COR-L47 (cell line): ENCODE measurements at places on chromosomes 1 and 21.

DNA sequence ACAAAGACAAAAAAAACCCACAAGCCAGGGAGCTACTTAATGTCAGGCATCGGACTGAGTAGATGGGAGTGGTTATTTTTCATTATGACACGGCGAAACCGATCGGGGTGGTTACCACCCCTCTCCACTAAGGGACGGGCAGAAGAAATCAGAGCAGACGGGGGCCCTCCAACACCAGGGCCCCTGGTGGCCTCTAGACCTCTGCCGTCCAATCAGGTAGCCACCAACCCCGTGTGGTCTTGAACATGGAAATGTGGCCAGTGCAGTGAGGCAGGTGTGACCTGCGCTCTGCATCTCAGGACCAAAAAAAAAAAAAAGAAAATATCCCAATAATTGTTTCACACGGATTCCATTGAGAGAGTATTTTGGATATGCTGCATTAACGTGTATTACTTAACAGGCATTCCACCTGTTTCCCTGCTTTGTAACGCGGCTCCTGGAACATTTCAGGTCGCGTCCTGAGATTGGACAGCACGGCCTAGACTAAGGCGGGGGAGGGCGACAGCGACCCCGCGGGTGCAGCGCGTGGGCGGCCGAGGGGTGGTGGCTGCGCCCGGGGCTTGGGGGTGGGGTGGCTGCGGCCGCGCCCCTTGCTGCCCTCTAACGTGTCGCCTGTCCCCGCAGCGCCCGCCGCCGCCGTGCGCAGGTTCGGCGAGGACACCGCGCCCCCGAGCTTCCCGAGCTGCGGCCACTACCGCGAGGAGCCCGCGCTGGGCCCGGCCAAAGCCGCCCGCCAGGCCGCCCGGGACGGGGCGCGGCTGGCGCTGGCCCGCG lies 48.3 kb downstream of the SIM2 start:
- DNase-seq = no peak

- no peak for DNase-seq
Observed at GRCh38 chr1:63630238-63630637, 37.0 kb downstream of the PGM1 start.

DNA sequence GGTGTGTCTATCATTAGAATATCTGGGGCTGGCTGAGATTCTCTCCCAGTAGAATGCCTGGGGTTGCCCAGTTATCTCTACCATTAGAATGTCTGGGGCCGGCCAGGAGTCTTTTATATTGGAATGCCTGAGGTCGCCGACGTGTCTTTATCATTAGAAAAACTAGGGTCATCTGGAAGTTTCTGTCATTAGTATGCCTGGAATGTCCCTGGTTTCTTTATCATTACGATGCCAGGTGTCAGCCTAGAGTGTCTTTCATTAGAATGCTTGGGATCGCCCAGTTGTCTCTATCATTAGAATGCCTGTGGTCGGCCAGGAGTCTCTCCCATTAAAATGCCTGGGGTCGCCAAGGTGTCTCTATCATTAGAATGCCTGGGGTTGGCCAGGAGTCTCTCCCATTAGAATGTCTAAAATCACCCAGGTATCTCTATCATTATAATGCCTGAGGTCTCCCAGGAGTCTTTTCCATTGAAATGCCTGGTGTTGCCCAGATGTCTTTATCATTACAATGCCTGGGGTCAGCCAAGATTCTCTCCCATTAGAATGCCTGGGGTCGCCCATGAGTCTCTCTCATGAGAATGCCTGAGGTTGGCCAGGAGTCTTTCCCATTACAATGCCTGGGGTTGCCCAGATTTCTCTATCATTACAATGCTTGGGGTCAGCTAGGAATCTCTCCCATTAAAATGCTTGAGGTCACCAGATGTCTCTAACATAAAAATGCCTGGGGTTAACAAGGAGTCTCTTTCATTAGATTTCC lies 53.2 kb downstream of the RNF187 start:
- no peak for DNase-seq

- no peak for DNase-seq
Observed at GRCh38 chr21:27321791-27322190, 354.9 kb upstream of the ADAMTS5 start.

DNA sequence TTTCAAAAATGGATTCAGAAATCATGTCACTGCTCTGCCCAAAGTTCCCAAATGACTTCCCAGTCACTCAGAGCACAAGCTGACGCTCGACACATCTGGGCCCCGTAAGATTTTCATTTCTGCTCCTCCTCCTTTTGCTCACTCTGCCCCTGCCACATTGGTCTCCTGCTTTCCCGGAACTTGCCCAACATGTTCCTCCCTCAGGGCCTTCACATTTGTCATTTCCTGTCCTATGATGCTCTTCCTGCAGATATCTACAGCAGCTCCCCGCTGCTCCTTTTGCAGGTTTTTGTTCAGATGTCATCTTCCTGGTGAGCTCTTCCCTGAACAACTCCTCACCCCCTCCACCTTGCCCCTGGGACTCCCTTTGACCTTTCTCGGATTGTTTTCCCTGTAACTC lies 58.5 kb upstream of the IVNS1ABP start:
- DNase-seq = no peak
